ENCODE measurements at places on chromosomes 7 and 10. TPM values are rescaled to one million over a fixed set of nuclear protein-coding genes. Genes with fewer than 3 reads are reported as not detected.

- no peaks in the 10 kb centered on the region for H3K27me3 ChIP-seq
- no peaks in the 10 kb centered on the region for H3K36me3 ChIP-seq
- H3K27ac ChIP-seq: no peak overlapping the region
- no peak overlapping the region for H3K4me3 ChIP-seq
- peaks cover 30% of the 10 kb centered on the region for H3K4me1 ChIP-seq
Observed at GRCh38 chr7:69803699-69804516, 205.6 kb downstream of the AUTS2 start.

The GAD2 gene
- total RNA-seq: not detected

GRCh38 chr7:38541440-38541839 lies 89.7 kb downstream of the AMPH start:
- no peak overlapping the region for H3K4me3 ChIP-seq
- H3K27me3 ChIP-seq: no peaks in the 10 kb centered on the region
- peak overlapping the region; percentile 56 for H3K27ac ChIP-seq
- no peak for DNase-seq

DNA sequence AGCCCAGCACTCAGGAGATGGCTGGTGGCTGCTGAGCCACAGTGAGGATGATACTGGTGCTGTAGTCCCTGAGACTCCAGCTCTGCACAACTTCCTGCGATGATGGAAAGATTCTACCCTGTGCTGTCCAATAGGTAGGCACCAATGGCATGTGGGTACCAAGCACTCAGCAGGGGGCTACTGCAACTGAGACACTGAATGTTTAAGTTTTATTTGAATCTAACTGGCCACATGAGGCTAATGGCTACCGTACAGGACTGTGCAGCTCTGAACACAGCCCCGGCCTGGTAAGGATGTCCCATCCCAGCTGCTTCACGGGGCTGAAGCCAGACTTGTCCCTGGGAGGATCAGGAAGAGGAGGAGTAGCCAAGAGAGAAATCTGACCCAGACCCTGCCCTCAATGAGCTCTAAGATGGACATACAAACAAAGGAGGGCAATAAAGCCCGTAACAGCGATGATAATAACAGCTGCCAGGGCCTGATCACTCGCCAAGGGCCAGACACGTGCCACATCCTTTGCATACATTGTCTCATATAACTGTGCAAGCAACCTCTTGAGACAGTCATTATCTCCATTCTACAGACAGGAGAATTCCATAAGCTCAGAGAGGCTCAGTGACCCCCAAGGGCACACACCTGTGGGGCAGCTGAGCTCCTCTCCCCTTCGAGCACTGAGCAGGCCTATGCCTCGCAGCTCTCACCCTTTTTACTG lies 3.8 kb downstream of the GPRIN2 start:
- H3K27ac ChIP-seq: no peak overlapping the region
- no peaks in the 10 kb centered on the region for H3K36me3 ChIP-seq
- peak; percentile 55 for DNase-seq
- peaks cover 19% of the 10 kb centered on the region for H3K27me3 ChIP-seq
- peaks cover 14% of the 10 kb centered on the region for H3K4me1 ChIP-seq
- no peak overlapping the region for H3K4me3 ChIP-seq

DNA sequence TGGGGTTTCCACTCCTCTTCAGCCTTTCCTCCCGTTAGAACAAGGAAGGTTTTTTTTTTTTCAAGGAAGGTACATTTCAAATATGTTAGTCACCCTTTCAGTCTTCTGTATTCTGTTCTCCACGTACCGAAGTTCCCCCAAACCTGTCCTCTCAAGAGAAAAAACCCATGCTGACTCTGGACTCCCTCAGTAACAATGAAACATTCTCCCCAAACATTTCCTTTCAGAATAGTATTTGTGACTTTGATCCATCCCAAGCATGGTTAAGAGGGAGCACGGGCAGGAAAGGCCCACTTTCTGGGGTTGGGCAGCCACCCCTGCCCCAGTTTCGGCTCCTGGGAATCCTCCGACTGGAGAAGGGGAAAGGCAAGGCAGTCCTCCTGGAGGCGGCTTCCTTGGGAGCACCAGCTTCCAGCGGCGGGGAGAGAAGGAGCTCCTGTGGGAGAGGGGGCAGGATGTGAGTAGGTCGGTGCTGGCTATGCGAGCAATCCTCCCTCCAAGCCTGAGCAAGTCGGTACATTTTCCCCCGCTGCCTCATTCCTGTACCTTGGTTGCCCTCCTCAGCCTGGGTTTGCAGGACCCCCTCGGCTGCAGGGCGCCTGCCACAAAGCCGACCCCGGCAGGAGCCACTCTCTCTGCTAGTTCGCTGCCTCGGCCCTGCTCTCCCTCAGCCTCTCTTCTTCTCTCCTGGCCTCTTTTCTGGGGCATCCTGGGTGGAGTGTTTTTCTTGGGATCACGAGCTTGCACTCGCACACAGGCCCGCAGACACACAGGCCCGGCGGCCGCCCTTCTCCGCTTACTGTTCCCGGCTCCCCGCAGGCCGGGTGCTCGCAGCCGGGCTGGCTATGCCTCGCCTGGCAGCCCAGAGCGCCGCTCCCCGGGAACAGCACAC lies 2.1 kb upstream of the HOXA1 start:
- H3K27me3 ChIP-seq: peaks cover 61% of the 10 kb centered on the region
- no peak for DNase-seq
- H3K4me3 ChIP-seq: no peak overlapping the region

The MRPS24 gene
- total RNA-seq: 127 TPM

- no peak overlapping the region for H3K4me3 ChIP-seq
- H3K27me3 ChIP-seq: no peaks in the 10 kb centered on the region
- no peak overlapping the region for H3K27ac ChIP-seq
Observed at GRCh38 chr10:70804421-70804808, 11.3 kb upstream of the SGPL1 start.

The VAX1 gene
- total RNA-seq: not detected

- no peak for DNase-seq
- H3K4me3 ChIP-seq: no peak overlapping the region
- H3K4me1 ChIP-seq: no peaks in the 10 kb centered on the region
Observed at GRCh38 chr7:66377045-66377444, 171.9 kb downstream of the TPST1 start.

GRCh38 chr7:51210766-51211165 lies 105.8 kb downstream of the COBL start:
- no peaks in the 10 kb centered on the region for H3K4me1 ChIP-seq
- H3K27me3 ChIP-seq: no peaks in the 10 kb centered on the region
- no peak overlapping the region for H3K27ac ChIP-seq
- no peak for DNase-seq
- H3K36me3 ChIP-seq: no peaks in the 10 kb centered on the region
- H3K4me3 ChIP-seq: no peak overlapping the region

The CYP2C19 gene
- not detected for total RNA-seq

GRCh38 chr10:60818134-60818770 lies 40.0 kb downstream of the CDK1 start:
- H3K27me3 ChIP-seq: no peaks in the 10 kb centered on the region
- H3K36me3 ChIP-seq: no peaks in the 10 kb centered on the region
- H3K4me1 ChIP-seq: peaks cover 30% of the 10 kb centered on the region
- no peak overlapping the region for H3K4me3 ChIP-seq
- no peak overlapping the region for H3K27ac ChIP-seq
- DNase-seq: no peak

The LLCFC1 gene
- not detected for total RNA-seq

- H3K36me3 ChIP-seq: no peaks in the 10 kb centered on the region
- DNase-seq: no peak
- no peaks in the 10 kb centered on the region for H3K27me3 ChIP-seq
- no peak overlapping the region for H3K4me3 ChIP-seq
- no peak overlapping the region for H3K27ac ChIP-seq
Observed at GRCh38 chr10:115657161-115657860, 564.1 kb downstream of the ATRNL1 start.

GRCh38 chr10:317926-318325 lies 182.7 kb downstream of the ZMYND11 start:
- no peaks in the 10 kb centered on the region for H3K4me1 ChIP-seq
- no peak overlapping the region for H3K27ac ChIP-seq
- H3K4me3 ChIP-seq: no peak overlapping the region
- peaks cover 8% of the 10 kb centered on the region for H3K36me3 ChIP-seq
- no peaks in the 10 kb centered on the region for H3K27me3 ChIP-seq

GRCh38 chr10:97157578-97158095 lies 28.1 kb downstream of the SLIT1 start:
- no peak overlapping the region for H3K27ac ChIP-seq
- no peak for DNase-seq

Data from right atrium auricular region (tissue), 2 donors.